A549 treated with Mapracorat at 1 μM for 4 hours (cell line): ENCODE measurements at places on chromosomes 3 and 15. TPM values are rescaled to one million over a fixed set of nuclear protein-coding genes. Genes with fewer than 3 reads are reported as not detected.

Gene IL17RD
- 0.54 to 1.4 TPM (median 1.1 TPM) in 5 replicates for total RNA-seq

Gene SPRED1
- total RNA-seq = 6.3 to 9.1 TPM (median 7.6 TPM) in 5 replicates

Gene EIF1B
- total RNA-seq = 54.7 to 64.3 TPM (median 58.9 TPM) in 5 replicates

Gene TGM4
- 0.07 to 0.30 TPM (median 0.14 TPM) in 5 replicates for total RNA-seq

Gene LRRC31
- total RNA-seq = not detected in 5 replicates

Gene KNL1
- total RNA-seq = 5.3 to 7.2 TPM (median 6.8 TPM) in 5 replicates

Gene COL8A1
- not detected in 5 replicates for total RNA-seq

Gene CLRN1
- total RNA-seq = not detected in 5 replicates

Gene FEZF2
- total RNA-seq = not detected in 5 replicates

Gene ACTC1
- total RNA-seq = 0.17 to 0.50 TPM (median 0.20 TPM) in 5 replicates

Gene LSAMP
- total RNA-seq = 0.06 to 0.38 TPM (median 0.24 TPM) in 5 replicates

Gene PPARG
- 38.8 to 42.6 TPM (median 41.4 TPM) in 5 replicates for total RNA-seq

Gene NTRK3
- 14.9 to 26.3 TPM (median 24.5 TPM) in 5 replicates for total RNA-seq

Gene PAK2
- total RNA-seq = 32.1 to 44.0 TPM (median 38.9 TPM) in 5 replicates

Gene CCDC71
- total RNA-seq = 12.1 to 15.3 TPM (median 12.2 TPM) in 5 replicates

Gene PTX3
- 0.70 to 1.4 TPM (median 1.0 TPM) in 5 replicates for total RNA-seq

Gene FOXL2
- 2.6 to 5.1 TPM (median 4.2 TPM) in 5 replicates for total RNA-seq

Gene MRPL46
- total RNA-seq = 52.0 to 65.8 TPM (median 57.0 TPM) in 5 replicates

Gene MEX3B
- total RNA-seq = 3.5 to 5.7 TPM (median 4.9 TPM) in 5 replicates

Gene ZNF860
- 1.1 to 1.4 TPM (median 1.2 TPM) in 5 replicates for total RNA-seq

Gene AMOTL2
- 44.9 to 52.4 TPM (median 49.4 TPM) in 5 replicates for total RNA-seq

Gene PPP1R2
- 17.4 to 22.4 TPM (median 18.5 TPM) in 5 replicates for total RNA-seq

Gene TM6SF1
- total RNA-seq = not detected in 5 replicates

Gene SLC24A5
- not detected in 5 replicates for total RNA-seq

Gene TF
- 0.34 to 1.5 TPM (median 0.66 TPM) in 5 replicates for total RNA-seq

Gene GOLGA6B
- total RNA-seq = 0.10 TPM in 1 of 5 replicates, not detected in the others
